GM12892 (cell line): ENCODE measurements at places on chromosomes 11 and 22.
A peak's percentile ranks its signal among the peaks of the same experiment; 100 is the strongest.

- no peak for DNase-seq
Measured at GRCh38 chr11:92388380-92388779, 163.8 kb downstream of the FAT3 start.

GRCh38 chr11:59854871-59855270, 9.6 kb upstream of the CBLIF start:
- no peak for DNase-seq

DNA sequence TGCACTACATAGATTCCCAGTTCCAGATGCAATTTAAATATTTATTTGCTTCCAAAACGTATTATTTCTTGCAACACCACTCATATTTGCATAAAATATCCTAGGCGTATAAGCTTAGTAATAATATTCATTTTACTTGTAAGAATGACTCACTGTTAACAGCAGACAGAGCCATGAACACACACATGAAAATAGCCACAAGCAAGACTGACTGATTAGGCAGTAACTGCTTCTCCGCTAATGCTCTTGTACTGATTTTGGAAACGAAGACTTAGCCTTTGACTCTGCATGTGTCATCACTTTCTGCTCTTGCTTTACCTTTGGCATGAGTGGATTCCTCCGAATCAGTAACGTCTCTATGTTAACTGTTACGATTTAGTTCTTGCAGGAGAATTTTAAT, 6.0 kb downstream of the OR10Q1 start:
- DNase-seq: no peak

DNA sequence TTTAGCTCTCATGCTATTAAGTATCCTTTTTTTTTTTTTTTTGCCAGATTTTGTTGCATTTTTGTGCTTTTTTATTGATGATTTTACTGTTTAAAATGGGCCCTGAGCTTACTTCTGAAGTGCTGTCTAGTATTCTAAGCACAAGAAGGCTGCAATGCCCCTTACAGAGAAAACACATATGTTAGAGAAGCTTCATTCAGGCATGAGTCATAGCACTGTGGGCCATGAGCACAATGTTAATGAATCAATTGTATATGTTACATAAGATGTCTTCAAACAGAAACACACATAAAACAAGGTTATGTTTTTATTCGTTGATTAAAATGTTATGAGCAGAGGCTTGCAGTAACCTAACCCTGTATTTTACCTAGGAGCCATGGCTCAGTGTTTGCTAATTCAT, 117.8 kb upstream of the C11orf87 start:
- DNase-seq: no peak

DNA sequence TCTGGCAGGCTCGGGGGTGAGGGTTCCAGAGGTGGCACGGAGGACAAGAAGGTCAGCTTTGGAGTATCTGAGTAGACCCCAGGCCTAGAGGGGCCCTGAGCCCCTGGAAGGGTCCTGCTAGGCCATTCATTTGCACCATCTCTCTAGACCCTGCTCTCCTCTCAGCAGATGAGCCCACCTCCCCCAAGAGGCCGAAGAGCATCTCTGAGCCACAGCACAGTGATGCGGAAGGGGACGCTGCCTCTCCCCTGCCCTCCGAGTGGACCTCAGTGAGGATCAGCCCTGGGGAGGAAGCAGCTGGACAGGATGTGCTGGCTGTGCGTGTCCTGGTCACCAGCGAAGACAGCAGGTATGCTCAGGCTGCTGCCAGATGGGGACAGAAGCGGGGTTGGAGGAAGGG, 101.6 kb upstream of the PARVA start:
- DNase-seq: no peak

DNA sequence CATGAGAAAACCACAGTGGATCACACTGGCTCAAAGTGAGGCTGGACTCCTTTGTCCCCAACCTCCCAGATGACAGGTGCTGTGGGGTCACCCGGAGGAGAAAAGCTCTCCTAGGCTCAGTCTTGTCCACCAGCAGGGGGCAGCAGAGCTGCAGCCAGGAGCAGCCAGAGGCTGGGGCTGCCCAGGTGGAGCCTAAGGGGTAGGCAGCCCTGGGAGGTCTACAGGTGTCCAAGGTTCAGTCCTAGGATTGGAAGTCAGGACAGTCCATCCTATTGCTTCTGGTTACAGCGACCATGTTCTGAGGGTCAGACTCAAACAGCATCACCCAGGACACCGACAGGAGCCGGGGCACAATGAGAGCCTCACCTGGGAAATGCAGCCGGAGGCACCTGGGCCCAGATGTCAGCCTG, 77.6 kb upstream of the IGLL5 start:
- no peak for DNase-seq

GRCh38 chr11:73072935-73073481, 69.1 kb downstream of the FCHSD2 start:
- no peak for DNase-seq

DNA sequence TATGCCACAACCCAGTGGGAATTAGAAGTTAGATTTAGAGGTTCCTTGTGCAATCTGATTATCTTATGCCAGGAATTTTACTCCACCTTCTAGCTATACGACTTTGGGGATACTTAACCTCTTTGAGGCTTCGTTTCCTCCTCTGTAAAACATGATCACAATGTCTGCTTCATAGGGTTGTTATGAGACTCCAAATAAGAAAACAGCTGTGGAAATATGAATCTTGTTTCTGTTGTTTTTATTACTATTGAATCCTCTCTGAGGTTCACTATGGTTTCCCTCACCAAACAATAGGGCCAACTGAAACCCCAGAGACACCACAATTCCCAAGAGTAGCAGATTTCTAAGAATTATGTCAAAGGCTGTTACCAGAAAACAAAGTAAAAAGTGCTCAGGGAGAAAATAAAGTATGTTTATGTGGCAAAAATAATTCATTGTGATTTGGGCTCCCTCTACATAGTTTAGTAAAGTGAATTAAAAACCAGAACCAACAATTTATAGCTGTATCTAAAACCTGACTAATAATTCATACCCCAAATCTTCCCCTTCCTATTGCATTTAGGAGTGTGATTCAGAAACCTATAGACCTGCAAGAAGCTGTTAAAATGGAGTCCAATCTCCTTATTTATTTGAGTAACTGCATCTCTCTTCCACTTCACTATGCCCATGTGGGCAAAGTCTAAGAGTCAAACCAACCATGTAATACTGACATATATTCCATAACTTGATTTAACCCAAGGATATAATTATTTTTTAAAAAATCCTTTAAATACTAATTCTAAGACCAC, 38.4 kb downstream of the AMBRA1 start:
- DNase-seq: no peak

GRCh38 chr11:122313581-122313980, 197.6 kb upstream of the BLID start:
- DNase-seq: no peak

- no peak for DNase-seq
Measured at GRCh38 chr22:30945653-30946052, 22.9 kb downstream of the MORC2 start.

DNA sequence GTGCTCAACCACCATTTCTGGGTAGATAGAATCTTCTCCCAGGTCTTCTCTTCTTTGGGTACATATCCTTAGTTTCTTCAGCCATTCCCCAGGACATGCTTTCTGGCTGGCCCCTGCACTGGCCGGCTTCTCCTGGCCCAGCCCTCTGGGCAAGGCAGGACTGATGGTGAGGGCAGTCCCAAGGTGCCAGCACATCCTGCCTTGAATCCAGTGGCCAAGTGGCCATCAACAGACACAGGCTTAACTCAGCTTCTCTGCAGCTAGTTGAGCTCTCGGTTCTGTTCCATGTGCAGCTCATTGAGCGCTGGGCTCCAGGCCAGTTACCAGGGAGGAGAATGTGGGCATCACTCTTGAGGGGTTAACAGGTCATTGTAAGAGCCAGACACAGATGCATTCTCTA, 17.6 kb downstream of the SMIM38 start:
- DNase-seq: no peak

DNA sequence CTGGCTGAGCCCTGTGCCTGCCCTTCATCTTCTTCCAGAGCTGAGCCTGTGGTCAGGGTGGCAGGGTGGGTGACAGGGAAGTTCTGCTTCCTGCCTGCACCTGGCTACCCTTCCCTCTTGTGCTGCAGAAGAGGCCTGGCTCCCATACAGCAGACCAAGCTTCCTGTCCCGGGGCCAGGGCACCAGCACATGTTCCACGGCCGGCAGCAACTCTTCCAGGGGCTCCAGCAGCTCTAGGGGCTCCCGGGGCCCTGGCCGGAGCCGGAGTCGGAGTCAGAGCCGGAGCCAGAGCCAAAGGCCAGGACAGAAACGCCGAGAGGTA, 15.0 kb downstream of the ROBO3 start:
- DNase-seq: no peak

DNA sequence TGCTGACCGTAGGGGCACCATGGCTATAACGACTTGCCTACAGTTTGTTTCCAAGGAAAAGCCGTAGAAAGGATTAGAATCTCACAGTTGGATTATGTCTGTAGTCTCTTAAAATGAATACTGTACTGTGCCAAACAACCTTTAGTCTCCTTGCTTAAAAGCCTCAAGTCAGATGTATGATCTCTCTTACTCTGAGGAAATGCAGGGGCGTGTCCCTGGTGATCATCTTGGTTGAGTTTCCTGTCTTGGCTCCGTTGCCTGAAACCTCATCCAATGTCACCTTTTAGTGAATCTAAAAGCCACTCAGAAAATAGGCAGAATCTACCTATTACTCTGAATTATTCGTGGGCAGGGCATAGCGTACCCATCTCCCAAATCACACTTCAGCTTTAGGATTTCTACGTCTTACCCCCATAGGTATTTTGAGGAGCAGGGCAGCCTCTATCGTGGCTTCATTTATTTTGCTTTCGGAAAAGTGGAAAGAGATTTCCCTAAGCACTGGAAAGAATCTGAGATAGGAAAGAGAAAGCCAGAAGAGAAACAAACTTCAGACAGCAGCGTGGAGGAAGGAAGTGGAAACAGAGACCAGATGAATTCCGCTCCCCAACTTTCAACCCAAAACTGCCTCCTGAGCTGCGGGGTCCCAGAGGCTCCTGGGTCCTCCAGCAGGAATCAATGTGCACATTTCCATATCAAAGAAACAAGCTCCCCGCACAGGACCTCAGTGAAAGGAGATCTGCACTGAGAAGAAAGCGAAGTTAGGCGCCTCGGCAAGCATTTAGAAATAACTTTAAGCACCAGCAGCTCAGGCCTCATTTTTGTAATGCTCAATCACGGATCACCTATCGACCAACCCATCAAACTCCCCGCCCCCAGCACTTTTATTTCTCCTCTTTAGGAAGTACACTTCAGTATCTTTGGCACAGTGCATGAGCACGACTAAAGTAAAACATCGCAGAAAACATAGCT, 245.8 kb downstream of the ETS1 start:
- no peak for DNase-seq

- no peak for DNase-seq
Measured at GRCh38 chr11:27118949-27119348, 78.3 kb downstream of the BBOX1 start.

GRCh38 chr11:127275774-127276173, 275.2 kb upstream of the KIRREL3 start:
- no peak for DNase-seq

GRCh38 chr22:22703715-22704114, 59.3 kb downstream of the GGTLC2 start:
- DNase-seq: no peak

- no peak for DNase-seq
Measured at GRCh38 chr22:30226192-30226832, 20.2 kb downstream of the LIF start.

GRCh38 chr11:133638921-133639320, 106.6 kb upstream of the OPCML start:
- no peak for DNase-seq

DNA sequence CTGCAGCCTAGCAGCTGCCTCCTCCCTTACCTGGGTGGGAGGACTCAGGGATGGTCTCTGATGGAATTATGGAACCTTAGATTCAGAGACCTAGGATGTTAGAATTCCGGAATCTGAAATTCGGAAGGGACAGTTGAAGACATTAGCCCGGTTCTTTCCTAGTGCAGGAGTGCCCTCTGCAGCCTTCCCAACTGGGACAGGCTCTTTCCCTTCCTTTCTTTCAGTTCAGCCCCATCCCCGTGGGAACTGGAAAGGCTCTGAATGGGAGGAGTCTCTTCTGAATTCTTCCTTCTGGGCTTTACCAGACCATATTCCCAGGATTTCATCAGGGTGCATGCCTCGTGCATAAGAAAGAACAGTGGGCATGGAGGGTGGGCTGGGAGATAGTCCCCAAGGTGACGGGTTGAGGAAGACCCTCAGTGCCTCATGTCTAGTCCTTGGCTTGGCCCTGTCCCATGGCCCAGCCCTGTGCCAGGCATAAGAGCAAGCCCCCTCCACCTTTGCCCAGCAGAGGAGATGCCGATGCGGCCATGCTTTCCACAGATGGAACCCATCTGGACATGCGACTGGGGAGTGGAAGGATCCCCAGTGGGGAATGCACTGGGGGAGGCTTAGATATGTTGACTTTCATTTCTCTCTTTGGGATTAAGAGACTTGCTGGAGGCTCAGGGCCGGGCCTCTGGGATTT, 14.4 kb downstream of the DNAJB13 start:
- DNase-seq: no peak

- no peak for DNase-seq
Measured at GRCh38 chr11:106304274-106304673, 226.8 kb downstream of the AASDHPPT start.

DNA sequence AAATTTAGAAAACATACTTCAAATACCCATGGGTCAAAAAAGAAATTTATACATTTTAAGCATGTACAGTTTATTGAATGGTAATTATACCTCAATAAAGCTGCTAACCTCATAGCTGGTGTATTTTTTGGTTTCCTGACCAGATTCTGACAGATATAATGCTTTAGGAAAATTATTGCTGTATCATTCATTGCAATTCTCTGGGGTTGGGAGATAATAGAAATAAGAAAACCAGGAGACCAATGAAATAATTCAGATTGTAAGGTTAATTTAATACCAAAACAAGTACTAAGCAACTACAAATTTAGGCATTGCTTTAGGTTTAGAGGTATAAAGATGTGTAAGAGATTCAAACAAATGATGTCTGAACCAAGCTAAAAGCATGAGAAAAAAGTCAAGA, 120.1 kb downstream of the ENTHD1 start:
- no peak for DNase-seq

GRCh38 chr22:35460688-35461087, 60.7 kb downstream of the MCM5 start:
- no peak for DNase-seq

GRCh38 chr11:44607987-44608386, 42.5 kb downstream of the CD82 start:
- DNase-seq: no peak

DNA sequence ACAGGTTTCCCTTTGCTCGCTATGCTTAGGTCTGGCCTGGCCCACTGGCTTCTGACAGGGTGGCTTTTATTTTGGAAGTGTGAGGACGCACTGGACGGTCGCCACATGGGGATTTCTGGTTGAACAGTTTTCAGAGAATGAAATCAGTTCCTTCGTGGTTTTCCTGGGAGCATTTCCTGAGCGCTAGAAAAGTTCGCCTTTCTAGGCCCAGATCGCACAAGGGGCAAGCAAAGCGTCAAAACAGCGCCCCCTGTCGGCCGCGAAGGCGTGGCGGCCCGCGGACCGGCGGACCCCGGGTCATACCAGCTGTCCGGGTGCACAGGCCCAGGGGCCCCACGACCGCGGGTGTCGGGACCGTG, 12.7 kb upstream of the CYP2R1 start:
- peak; percentile 47 for DNase-seq
